Frontal cortex (tissue), 4 donors: ENCODE measurements at places on chromosomes 7 and 10. TPM values are rescaled to one million over a fixed set of nuclear protein-coding genes. Genes with fewer than 3 reads are reported as not detected.

DNA sequence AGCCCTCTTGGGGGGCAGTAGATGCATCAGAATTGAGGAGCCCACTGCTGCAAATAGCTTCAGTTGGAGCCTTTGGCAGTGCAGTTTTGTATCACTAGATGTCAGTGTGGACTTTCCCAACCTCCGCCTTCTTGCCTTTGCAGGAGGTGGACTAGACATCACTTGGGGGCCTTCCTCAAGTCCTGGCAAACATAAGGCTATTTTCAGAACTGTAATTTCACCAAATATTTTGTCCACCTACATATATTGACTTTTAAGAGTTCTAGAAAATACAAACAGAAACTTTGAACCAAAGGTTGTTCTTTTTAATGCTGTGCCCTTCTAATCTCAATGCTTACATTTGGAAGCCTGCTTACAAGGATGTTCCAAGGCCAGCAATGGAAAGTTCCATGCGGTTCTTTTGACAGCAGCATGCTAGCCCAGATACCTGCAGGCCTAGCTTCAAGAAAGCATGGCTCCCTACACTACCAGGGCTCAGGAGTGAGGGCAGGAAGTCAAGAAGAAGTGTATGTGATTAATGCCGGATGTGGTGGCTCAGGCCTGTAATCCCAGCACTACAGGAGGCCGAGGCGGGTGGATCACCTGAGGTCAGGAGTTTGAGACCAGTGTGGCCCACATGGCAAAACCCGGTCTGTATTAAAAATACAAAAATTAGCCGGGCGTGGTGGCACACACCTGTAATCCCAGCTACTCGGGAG, 8.0 kb upstream of the ZNRF2 start:
- DNase-seq = no peak

- no peak for DNase-seq
Observed at GRCh38 chr7:106050002-106050745, 61.9 kb downstream of the SYPL1 start.

GRCh38 chr7:32158751-32159745, 88.8 kb upstream of the PDE1C start:
- DNase-seq = no peak

GRCh38 chr7:25381818-25382589, 153.7 kb upstream of the NPVF start:
- DNase-seq = no peak

Gene GRM3
- total RNA-seq = 155 TPM

GRCh38 chr7:102721-103120, 89.7 kb upstream of the FAM20C start:
- no peak for DNase-seq

Gene CYTH3
- total RNA-seq = 26.9 TPM

GRCh38 chr7:115146148-115146547, 224.3 kb downstream of the MDFIC start:
- no peak for DNase-seq

DNA sequence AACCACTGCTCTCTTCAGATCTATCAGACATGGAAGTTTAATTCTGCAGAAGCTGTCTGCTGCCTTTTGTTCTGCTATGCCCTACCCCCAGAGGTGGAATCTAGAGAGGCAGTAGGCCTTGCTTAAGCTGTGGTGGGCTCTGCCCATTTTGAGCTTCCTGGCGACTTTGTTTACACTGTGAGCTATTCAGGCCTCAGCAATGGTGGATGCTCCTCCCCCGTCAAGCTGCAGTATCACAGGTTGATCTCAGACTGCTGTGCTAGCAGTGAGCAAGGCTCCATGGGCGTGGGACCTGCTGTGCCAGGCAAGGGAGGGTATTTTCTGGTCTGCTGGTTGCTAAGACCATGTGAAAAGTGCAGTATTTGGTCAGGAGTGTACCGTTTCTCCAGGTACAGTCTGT, 45.1 kb upstream of the CDK14 start:
- no peak for DNase-seq

DNA sequence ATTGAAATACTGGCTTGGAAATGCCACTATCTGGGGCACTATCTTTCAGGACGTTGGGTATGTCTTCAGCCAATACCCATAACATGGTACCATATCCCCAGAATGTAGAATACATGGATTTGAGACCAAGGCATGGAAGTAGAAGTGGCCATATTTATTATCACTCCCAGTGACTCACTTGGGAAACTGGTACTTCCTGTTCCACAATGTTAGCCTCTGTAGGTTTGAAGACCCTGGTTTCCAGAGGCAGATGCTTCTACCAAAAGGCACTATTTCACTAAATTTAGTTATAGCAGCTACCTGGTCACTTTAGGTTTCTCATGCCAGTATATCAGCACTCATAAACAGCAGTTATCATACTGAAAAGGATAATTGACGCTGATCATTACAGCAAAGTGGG, 184.2 kb downstream of the CCDC71L start:
- DNase-seq = no peak

GRCh38 chr10:22997096-22997495, 69.2 kb downstream of the ARMC3 start:
- DNase-seq = no peak

GRCh38 chr7:37781156-37781555, 67.2 kb upstream of the NME8 start:
- no peak for DNase-seq

- no peak for DNase-seq
Observed at GRCh38 chr10:70233939-70234300, 691 bp upstream of the PPA1 start.

GRCh38 chr10:60898321-60898720, 45.7 kb downstream of the RHOBTB1 start:
- no peak for DNase-seq

Gene DYNC1I1
- total RNA-seq = 157 TPM
